ENCODE measurements at places on chromosomes 12 and 14. TPM values are rescaled to one million over a fixed set of nuclear protein-coding genes. Genes with fewer than 3 reads are reported as not detected.

SIX6 gene
- total RNA-seq: not detected

FGD4 gene
- 7.0 TPM for total RNA-seq

ADCY6 gene
- total RNA-seq: 19.8 TPM

SERPINA1 gene
- 0.39 TPM for total RNA-seq

KRT2 gene
- not detected for total RNA-seq

SLC7A8 gene
- total RNA-seq: 3.3 TPM

CPM gene
- total RNA-seq: 19.8 TPM

KLHL33 gene
- under 0.01 TPM for total RNA-seq

EXOC3L4 gene
- not detected for total RNA-seq

PGF gene
- total RNA-seq: 6.3 TPM

AQP2 gene
- total RNA-seq: not detected

RDH16 gene
- total RNA-seq: under 0.01 TPM

SCN8A gene
- 13.6 TPM for total RNA-seq

MYO1H gene
- not detected for total RNA-seq

SERPINA10 gene
- not detected for total RNA-seq

WIF1 gene
- 0.37 TPM for total RNA-seq

IGFBP6 gene
- total RNA-seq: 399 TPM

HOXC5 gene
- total RNA-seq: 2.2 TPM

NDUFA9 gene
- 53.8 TPM for total RNA-seq

GLT1D1 gene
- not detected for total RNA-seq

USP44 gene
- 0.78 TPM for total RNA-seq

WNT1 gene
- not detected for total RNA-seq

LMNTD1 gene
- 1.4 TPM for total RNA-seq

FGD6 gene
- total RNA-seq: 10.4 TPM

VWF gene
- total RNA-seq: 1.2 TPM

ZFHX2 gene
- 0.73 TPM for total RNA-seq

FBLN5 gene
- total RNA-seq: 34.2 TPM

RESF1 gene
- total RNA-seq: 18.0 TPM

ST8SIA1 gene
- total RNA-seq: 2.2 TPM

RNASE8 gene
- total RNA-seq: not detected

RERG gene
- total RNA-seq: not detected

GLIPR1L2 gene
- total RNA-seq: 0.39 TPM

DEGS2 gene
- total RNA-seq: not detected

BCL11B gene
- total RNA-seq: 0.37 TPM

TGM1 gene
- total RNA-seq: 1.1 TPM

SMAGP gene
- 24.4 TPM for total RNA-seq

OR4E2 gene
- not detected for total RNA-seq

NAA25 gene
- 36.8 TPM for total RNA-seq

HOXC11 gene
- total RNA-seq: 0.37 TPM

KRT71 gene
- total RNA-seq: not detected

RPS6KL1 gene
- 0.37 TPM for total RNA-seq

PTPRB gene
- under 0.01 TPM for total RNA-seq

DBX2 gene
- total RNA-seq: under 0.01 TPM

PTGDR gene
- 0.20 TPM for total RNA-seq

CD163 gene
- total RNA-seq: under 0.01 TPM

MGP gene
- 0.73 TPM for total RNA-seq

PKP2 gene
- not detected for total RNA-seq

RNASE1 gene
- not detected for total RNA-seq

CD27 gene
- total RNA-seq: not detected

All from subcutaneous preadipocyte (primary cell).